Activated CD4-positive, alpha-beta T cell treated with anti-CD3 and anti-CD28 coated beads, Interleukin-2, Interleukin-4, amounts not matched to agents 100 ng/mL and 50 ng/mL, durations not matched to agents 16 hours and 8 hours (primary cell): ENCODE measurements at places on chromosomes 11 and 22.

DNA sequence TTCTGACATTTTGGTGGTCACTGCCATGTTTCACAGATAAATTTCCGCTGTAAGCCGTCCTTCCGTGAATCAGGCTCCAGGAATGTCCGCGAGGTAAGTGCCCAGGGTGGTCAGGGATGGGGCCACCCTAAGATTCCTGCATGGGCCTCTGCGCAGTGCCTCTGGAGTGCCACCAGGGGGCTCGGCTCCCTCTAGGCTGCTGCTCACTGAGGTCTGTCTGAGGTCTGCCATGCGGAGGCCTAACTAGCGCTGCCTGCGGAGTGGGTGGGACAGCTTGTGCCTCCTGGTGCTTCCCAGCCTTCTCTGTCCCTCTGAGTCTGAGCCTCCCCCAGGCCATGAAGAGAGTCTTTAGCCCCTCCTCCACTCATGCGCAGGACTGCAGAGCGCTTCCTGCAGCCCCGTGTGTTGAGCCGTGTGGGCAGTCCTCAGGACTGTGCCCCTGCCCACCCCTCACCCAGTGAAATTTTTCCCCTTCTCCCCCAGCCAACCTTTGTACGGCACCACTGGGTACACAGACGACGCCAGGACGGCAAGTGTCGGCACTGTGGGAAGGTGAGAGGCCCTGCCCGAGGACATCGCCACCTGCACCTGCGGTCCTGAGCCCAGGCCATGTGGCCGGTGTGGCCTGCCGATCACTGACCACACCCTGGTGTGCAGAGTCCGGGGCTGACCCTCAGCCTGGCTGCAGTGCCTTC is 11.9 kb upstream of the MDK start:
- DNase-seq = peak; percentile 62

DNA sequence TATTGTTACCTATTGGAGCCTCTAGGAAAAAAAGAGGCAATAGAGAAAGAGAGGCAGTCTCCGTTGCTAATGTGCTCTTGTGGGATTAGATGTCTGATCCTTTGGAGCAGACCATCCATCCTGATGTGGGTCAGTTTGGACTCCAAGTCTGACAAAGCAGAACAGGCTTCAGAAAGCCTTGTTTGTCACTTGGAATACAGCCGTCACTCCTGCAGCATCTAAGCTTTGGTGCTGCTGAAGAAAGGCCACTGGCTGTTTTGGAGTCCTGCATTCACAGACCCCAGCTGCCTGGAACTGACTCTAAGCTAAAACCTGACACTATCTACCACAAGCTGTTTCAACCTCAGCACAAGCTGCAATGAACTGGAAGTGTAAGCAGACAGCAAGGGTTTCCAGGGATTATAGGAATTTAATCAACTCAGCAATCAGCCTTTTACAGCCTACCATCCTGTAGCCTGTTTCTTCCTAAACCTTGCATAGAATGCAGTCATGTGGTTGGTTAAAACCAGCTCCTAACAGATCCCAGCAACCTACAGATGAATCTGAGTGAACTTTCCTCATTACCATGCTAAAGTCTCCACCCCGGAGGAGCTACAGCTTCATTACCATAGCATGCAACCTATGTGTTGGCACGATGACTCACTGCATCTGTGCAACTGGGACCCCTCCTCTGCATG is 3.7 kb upstream of the PLAAT4 start:
- no peak for DNase-seq

DNA sequence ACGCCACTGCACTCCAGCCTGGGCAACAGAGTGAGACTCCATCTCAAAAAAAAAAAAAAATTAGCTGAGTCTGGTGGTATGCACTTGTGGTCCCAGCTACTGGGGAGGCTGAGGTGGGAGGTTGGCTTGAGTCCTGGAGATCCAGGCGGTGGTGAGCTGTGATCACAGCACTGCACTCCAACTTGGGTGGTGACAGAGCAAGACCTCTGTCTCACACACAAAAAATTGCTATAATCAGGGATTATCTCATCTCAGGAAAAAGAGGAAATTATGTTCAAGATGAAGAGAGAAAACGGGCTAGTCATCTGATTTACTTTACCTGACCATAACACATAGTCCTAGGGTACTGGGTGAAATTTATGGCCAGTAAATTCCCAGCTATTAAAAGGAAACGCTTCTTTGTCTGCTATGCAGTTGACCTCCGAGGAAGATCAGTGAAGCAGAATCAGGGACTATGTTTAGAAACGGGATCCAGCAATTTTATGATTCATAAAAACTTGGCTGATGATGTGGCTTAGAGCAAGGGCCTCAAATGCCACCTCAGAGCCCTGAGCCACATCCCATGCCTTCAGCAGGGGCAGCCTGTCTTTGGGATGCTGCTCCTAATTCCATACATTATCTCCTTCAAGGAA is 386.2 kb downstream of the NTM start:
- DNase-seq = no peak

DNA sequence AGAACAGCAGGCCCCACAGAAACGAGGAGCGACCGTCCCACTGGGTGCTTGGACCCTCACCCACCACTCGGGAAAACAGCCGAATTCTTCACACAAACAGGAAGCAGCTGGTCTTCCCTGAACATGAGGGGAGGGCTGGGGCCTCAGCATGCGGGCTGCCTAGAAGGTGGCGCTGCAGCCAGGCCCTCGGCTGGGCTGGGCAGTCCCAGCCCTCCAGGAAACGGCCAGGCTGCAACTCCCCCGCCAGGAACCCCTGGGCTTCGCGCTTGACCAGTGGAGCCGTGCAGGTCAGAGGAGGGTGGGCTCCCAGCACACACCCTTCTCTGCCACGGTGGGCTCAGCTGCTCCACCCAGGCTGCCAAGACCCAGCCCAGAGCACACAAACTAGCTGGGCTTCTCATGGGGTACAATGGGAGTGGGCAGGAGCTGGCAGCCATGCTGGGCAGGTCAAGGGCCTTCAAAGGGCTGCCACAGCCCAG is 29.6 kb downstream of the IGF2 start:
- no peak for DNase-seq

DNA sequence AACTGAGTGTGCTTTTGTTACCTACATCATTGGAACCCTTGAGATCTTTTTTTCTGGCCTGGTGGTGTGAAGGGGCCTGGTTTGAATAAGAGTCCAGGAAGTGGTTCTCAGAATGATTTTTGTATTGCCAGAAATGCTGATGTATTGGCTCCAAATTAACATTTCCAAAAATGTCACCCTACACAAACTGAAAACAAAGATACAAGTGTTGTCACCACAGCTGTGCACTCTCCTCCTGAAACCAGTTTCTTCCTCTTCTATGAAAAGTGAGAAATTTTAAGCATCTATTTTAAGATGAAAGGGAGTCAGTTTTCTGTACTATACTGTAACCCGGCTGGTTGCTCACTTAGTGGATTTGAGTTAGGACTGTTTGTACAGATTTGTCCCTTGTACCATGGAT is 218.8 kb downstream of the PGR start:
- no peak for DNase-seq

- DNase-seq = no peak
Observed at GRCh38 chr11:13118194-13118593, 109.1 kb downstream of the RASSF10 start.

- DNase-seq = no peak
Observed at GRCh38 chr11:16186680-16187079, 169.7 kb downstream of the SOX6 start.

DNA sequence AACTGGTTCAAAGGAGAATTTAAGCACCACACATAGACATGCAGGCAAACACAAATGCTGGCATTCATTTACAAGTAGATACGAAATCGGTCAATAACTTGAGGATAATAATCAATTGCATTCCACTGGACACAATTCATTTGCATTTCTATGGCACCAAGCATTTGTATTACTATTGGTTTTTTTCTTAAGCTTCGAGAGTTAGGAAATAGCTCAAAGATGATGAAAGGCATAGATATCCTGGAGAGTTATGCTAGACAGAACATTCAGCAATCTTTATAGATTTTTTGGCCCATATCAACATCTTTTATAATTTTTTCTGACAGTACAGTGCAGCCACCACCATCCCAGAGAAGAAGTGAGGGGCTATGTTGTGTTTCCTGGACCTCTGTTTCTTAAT is 544.4 kb downstream of the MIAT start:
- no peak for DNase-seq

DNA sequence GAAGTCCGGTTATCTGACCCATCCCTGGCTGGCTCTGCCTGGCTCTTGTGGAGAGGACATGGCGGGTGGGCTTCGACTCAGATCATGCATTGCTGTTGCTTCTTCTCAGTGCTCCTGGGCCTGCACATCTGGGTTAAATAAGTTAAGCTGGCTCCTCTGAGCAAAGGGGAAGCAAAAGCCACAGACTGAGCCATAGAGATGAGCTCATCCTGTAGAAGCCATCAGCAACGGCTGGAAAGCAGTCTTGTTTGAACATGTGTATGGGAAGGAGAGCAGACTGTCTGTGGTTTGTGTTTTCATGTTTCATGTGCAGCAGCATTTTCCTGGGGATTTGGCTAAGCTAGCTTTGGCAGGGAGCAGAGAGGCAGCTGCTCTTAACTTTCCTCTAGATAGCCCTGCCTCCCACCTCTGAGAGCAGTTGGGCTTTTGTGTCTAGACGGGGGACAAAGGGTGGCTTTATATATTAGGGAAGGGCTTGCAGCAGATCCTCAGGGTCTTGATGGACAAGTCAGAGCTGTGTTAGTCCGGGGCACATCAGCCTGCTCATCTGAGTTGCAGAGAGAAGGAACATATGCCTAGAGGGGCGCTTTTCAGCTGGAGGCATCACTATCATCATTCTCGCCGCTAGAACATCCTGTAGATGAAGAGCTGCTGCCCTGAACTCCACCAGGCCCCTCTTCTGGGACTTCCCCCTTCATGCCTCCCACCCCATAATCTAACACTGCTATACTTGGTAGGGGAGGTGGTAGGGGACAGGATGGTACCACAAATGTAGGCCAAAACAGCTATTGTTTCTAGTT is 14.9 kb downstream of the DCPS start:
- peak; percentile 35 for DNase-seq

GRCh38 chr11:3196161-3197043 is 22.2 kb downstream of the MRGPRG start:
- DNase-seq = no peak

GRCh38 chr22:22840780-22841179 is 46.8 kb upstream of the IGLL5 start:
- DNase-seq = no peak

GRCh38 chr22:33659448-33659847 is 260.8 kb downstream of the LARGE1 start:
- no peak for DNase-seq

- DNase-seq = peak; percentile 40
Observed at GRCh38 chr22:30606455-30607299, at the start of gene TCN2. TCN2 (plus strand) TSS chr22:30607174; CDS start chr22:30607332, 158 bp downstream.

DNA sequence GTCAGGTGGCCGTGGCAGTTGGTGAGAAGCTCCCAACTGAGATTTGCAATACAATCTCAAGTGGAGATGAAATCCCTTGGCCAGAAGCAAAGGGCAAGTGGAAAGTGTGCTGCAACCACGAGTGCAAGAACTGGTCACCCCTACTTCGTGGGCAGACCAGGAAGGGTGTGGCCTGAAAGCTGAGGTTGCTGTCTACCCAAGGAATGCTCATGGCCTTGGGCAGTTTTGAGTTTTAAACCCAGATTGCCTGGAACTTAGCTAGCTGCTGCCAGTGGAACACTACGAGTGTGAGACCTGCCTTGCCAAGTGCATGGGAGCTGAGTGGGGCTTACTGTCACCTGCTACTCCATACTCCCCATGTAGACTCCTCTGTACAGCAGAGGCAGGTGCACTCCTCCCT is 113.3 kb upstream of the FAT3 start:
- no peak for DNase-seq

GRCh38 chr22:50226063-50226874 is 18.6 kb downstream of the TUBGCP6 start:
- no peak for DNase-seq

DNA sequence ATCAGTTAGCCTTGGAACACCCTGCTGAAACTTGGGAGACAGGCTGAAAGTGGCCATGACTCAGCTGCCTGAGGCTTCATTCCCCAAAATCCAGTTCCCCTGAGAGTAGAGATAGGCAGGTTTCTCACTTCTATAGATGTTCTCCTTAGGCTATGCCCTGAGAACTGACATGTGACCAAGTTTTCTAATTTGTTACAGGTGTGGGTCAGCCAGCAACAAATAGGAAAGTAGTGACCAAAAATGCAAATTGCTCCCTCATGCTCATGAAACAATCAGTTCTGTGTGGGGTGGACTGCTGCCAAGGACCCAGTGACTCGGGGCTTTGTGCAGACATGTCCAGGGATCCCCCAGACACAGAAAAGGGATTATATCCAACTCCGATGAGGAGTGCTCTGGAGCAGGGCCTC is 7.3 kb upstream of the CCDC15 start:
- no peak for DNase-seq

GRCh38 chr11:116446048-116446941 is 326.5 kb downstream of the BUD13 start:
- no peak for DNase-seq

DNA sequence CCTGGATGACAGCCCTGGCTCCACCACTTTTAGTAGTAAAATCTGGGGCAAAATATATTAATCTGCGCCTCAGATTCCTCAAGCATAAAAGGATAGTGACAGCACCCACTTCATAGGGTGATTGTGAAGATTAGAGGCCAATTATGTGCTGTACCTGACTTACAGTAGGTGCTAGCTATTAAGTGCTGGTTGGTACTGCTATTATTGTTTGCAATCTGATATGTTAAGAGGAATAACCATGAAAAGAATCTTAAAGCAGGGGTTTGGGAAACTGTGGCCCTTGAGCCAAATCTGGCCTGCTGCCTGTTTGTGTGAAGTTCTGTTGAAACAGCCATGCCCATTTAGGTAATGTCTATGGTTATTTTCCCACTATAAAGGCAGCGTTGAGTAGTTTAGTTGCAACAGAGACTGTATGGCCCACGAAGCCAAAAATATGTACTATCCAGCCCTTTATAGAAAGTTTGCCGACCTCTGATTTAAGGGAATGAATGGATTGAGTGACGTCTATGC is 44.7 kb upstream of the MN1 start:
- DNase-seq = no peak

- no peak for DNase-seq
Observed at GRCh38 chr11:125372088-125372487, 124.0 kb downstream of the FEZ1 start.

DNA sequence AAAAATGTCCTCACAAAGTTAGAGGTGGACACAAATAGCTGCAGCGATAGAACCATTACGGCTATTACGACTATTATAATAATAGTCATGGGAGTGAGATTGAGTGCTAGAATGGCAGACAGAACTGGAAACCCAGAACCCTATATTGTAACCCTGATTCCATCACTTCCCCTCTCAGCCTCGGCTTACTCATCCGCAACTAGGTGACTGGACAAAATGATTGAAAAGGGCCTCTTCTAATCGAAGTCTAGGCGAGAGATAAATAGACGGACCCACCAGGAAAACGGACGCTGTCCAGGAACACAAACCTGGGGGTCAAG is 629 bp downstream of the PSMA1 start:
- peak; percentile 48 for DNase-seq

- no peak for DNase-seq
Observed at GRCh38 chr22:10780281-10780680, 4747.7 kb upstream of the OR11H1 start.

DNA sequence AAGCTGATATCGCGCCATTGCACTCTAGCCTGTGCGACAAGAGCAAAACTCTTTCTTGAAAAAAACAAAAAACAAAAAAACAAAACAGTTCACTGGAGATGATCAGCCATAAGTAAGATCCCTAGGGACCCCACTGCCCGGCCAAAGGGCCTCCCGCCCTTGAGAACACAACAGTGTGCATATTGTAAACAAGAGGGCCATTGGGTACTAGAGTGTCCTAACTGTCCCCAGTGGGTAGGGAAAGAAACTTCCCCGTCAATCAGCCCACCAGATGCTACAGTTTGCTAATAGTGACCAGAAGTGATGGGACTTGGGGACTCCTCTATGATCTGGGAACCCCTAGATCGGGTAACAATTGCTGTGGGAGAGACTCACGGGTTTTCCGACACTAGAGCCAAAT is 3.7 kb upstream of the ACY3 start:
- DNase-seq = no peak
